ENCODE measurements at places on chromosomes 1 and 21. TPM values are rescaled to one million over a fixed set of nuclear protein-coding genes. Genes with fewer than 3 reads are reported as not detected.

Gene TMEM200B
- not detected for total RNA-seq

Gene FCRL5
- 0.10 TPM for total RNA-seq

Gene GALE
- total RNA-seq: 31.9 TPM

Gene ZBTB8A
- 0.18 TPM for total RNA-seq

Gene CD2
- total RNA-seq: 189 TPM

Gene ISG15
- total RNA-seq: 385 TPM
